ENCODE measurements at places on chromosomes 4 and X. TPM values are rescaled to one million over a fixed set of nuclear protein-coding genes. Genes with fewer than 3 reads are reported as not detected.

The SERPINA7 gene
- total RNA-seq: not detected

The AMOT gene
- 7.1 TPM for total RNA-seq

The FAM184B gene
- not detected for total RNA-seq

The SLIT2 gene
- total RNA-seq: 41.3 TPM

The FGF5 gene
- total RNA-seq: 1.3 TPM

The SSX1 gene
- not detected for total RNA-seq

The UTP14A gene
- 14.2 TPM for total RNA-seq

GRCh38 chr4:145808021-145808650, 128.2 kb downstream of the C4orf51 start:
- DNase-seq: no peak

DNA sequence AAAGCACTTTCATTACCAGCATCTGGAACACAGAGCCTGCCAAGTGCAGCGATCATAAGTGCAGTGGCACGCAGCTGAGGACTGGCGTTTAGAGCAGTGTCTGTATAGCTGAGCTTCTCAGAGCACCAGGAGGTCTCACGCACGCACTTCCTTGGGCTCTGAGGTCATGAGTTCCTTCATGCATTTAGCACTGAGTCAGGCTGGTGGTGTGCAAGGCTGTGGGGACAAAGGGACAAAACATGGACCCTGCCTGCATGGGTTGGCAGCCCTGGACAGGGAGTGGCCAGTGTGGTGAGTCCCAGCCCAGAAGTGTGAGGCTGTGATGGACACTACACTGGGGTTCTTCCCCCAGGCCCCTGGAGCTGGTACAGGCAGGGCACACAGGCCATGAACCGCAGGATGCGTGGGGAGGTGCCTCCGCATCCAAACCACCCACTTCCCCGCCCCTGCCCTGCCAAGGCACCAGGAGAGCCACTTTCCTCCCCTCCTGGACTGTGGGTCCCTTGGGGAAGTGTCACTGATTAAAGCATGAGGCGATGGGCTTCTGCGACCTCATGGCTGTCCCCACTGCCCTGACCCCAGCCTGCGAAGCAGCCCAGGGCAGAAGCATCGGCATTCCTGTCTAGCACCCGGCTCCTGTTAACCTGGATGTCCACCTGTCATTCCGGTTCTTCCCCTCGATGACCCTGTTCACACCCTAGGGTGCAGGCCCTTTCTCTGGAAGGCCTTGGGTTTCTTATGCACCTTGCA, 37.2 kb upstream of the GPR78 start:
- DNase-seq: no peak

DNA sequence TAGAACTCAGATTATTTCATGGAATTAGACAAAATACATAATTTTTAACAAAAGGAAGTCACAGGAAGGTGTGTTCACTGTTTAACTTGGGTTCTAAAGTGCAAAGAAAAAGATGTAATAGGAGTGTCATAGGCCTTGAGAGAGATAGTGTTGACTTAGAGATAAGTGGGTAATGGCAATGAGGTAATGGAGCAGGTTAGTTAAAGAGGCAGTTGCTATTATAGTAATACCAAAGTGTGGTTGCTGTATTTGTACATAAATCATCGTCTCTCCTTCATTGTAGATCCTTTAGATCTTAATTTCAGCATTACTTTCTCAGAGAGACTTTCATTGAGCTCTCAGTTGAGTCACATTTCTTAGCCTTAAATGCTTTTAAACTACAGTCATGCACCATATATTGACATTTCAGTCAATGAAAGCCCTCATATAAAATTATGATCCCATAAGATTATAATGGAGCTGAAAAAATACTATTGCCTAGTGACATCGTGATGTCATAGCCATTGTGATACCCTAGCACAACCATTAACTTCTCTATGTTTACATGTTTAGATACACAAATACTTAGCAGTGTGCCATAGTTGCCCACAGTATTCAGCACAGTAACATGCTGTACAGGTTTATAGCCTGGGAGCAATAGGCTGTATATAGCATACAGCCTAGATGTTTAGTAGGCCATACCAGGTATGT, 245.4 kb downstream of the ADGRL3 start:
- no peak for DNase-seq

DNA sequence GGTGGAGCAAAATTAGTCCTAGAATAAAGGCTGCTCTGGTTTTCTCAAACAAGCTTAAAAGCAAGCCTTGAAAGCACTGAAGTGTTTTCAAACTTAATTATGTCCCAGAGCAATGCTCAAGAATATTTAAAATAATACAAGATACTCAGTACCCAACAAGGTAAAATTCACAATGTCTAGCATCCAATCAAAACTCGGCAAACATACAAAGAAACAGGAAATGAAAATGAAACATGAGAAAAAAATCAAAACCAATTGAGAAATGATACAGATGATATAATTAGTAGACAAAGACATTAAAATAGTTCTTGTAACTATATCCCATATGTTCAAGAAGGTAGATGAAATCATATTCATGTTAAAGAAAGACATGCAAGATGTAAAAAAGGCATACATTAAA, 45.0 kb upstream of the MAML3 start:
- DNase-seq: no peak

DNA sequence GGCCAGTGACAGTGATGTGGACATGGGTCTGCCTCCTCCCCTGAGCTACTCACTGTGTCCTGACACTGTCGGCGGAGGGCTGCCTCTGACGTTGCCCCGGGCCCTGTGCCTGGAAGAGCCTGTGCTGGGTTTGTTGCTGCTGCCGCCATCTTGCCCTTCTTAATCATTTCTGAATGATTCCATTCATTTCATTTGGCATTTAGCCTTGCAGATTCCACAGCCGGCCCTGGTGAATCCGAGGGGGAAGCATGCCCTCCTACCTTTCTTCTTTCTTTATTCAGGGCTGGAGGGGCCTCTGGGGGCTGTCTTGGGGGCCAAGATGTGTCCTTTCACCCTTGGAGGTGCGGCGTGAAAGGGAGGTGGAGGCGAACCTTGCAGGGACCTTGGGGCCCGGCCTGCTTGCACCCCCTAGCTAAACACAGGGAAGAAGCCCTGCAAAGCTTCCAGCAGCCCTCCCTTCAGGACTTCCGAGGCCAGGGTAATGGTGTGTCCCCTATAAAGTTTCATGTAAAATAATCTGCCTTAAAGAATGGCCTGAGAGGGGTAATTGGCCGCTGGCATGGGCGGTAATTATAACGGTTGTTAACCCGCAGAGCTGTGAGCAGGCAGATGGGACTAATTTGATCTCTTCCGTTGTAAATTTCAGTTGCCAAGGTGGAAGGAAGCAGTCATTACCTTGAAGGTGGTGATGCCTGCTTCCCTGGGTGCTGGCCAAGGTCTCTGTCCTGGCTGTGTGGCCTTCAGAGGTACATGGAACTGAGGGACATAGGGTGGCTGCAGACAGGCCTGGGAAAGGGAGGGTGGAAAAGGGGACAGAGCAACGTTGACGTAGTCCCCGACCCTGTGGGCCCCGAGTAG, 92.3 kb downstream of the PSAPL1 start:
- peak; percentile 71 for DNase-seq

DNA sequence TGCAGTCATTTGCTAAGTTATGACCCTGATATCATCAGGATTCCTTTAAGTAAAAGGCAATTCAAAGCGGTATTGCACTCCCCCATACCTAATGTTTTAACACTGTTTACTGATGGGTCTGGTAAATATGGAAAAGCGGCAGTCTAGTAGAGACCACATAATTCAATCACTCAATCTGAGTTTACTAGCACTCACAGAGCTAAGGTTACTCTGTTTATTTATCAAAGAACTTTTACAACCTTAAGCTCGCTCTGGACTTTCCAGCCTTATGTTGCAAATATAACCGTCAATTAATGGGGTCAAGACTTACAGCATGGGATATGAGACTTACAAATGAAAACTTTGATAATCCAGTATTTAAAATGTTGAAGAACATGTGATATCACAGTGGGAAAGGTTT, 124.5 kb upstream of the ZCCHC13 start:
- DNase-seq: no peak

GRCh38 chr4:30538794-30539193, 181.4 kb upstream of the PCDH7 start:
- no peak for DNase-seq
